ENCODE measurements at places on chromosomes 2 and 18.

DNA sequence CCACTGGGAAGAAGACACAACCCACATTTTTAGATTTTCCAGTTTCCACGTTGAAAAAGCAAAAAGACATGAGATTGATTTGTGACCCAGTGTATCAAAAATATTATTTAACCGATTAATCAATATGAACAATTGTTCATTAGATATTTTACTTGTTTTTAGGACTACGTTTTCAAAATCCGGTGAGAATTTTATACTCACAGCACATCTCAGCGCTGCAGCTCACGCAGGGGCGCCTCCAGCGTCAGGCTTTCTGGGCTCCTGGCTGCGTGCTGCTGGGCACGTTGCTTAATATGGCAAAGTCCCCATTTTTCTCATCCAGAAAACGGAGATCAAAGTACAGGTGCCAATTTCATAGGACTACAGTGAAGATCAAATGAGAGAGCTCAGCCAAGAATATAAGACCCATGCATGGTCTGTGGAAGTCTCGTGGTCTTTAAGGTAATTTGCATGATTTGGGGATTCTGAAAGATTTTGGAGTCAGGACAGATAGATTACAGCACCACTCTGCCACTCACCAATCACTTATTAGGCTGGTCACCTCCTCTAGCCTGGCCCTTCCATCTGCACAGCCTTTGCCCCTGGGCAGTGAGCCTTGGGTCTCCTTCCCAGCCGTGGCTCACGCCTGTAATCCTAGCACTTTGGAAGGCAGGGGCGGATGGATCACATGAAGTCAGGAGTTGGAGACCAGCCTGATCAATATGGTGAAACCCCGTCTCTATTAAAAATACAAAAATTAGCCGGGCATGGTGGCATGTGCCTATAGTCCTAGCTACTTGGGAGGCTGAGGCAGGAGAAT is 36.2 kb downstream of the PTPN18 start:
- DNase-seq: no peak

DNA sequence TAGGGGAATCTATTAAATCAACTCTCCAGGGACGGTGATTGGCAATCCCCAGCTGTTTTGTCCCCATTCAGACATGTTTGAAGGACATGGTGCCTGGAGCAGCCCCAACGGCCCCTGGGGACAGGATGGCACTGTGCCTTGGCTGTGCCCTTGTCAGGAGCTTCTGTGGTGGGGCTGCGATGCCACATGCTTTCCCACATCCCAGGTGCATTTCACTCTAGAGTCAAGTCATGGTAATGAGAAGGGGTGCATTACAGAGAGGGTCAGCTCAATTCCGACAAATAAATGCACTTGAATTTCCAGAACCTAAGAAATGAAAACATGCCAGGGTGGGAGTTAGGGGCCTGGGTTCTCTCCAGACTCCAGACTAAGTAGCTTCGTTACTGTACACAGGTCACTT is 289.4 kb upstream of the PXDN start:
- DNase-seq: no peak

- no peak for DNase-seq
Measured at GRCh38 chr18:24536326-24536725, 75.9 kb downstream of the HRH4 start.

- DNase-seq: no peak
Measured at GRCh38 chr18:78857314-78858150, 122.1 kb upstream of the SALL3 start.

DNA sequence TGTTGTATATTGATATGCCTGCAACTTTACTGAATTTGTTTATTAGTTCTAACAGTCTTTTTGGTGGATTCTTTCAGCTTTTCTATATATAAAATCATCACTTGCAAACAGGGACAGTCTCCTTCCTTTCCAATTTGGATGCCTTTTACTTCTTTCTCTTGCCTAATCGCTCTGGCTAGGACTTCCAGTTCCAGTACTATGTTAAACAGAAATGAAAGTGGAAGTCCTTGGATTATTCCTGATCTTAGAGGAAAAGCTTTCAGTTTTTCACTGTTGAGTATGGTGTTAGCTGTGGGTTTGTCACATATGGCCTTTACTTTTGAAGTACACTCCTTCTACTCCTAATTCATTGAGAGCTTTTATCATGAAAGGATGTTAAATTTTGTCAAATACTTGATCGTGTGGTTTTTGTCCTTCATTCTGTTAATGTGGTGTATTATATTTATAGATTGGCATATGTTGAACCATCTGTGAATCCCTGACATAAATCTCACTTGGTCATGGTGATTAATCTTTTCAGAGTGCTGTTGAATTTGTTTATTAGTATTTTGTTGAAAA is 52.9 kb downstream of the REL start:
- no peak for DNase-seq

DNA sequence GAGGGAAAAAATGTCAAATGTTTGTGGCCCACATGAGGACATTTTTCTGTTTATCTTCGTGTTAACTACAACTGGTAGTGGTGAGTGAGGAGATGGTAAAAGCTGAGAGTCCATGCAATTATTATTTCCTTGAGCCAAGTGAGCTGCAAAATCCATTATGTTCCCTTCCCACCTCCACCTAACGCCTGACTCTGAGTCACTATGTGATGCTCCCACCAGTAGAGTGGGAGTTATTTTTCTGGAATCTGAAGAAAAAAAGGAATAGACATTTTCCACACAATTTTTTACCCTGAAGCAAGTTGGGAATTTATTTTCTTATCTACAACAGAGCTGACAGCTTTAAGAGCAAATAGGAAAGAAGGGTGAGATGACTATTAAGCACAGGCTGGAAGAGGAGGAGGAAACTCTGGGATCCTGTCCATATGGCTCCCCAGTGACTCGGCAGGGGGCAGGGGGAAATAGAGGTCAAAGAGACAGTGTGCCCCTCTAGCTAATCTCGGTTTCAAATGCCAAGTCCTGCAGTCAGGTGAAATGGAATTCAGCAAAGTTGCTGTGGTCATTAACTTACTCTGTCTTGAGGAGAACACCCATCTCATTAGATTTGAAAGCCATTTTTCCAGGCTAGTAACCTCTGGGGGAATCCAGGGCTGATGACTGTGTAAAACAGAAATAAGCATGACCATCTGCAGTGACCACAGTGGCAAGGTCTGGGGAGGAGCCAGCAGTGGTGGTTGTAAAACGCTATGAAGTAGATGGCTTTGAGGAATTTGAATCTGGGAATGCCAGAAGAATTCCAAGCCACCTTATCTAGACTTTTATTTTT is 463.9 kb downstream of the STK39 start:
- DNase-seq: no peak
